ENCODE measurements at places on chromosomes 7 and 10.

DNA sequence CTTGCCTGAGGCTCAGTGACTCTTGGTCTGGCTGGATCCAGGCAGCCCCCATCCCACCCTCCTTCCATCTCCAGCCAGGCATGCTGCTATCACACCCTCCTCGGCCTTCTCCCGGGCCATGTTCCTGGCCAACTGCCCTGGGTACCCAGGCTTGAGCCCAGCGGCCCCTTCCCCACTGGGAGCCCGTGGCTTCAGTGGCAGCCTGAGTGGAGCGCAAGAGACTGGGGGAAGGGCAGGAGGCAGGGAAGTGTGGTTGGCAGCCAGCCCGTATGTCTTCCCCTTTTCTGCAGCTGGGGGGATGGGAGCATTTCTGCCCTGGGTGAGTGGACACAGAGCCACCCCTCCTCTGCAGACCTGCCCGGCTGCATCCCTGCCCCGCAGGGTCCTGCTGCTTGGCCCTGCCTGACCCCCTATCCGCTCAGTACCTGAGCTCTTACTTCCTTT is 148.5 kb downstream of the ARHGAP22 start:
- DNase-seq = no peak

- DNase-seq = no peak
Measured at GRCh38 chr7:28725911-28726310, 232.2 kb downstream of the TRIL start.

DNA sequence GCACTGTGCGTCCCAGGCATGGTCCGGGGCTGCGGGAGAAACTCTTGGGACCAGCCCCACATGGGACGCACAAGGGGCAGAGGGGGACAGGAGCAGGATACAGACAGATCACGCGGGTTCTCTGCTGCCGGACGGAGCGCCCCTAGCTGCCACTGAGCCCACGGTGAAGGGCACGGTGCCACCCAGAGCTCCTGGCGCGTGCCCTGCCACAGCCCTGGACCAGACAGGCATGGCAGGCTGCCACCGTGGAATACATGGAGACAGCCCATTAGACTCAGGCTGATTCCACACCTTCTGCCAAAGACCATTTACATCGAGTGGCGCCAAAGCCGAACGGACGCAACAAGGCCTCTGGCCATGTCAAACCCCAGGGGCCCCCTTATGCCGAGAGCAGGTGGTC is 90.4 kb downstream of the MAD1L1 start:
- DNase-seq = no peak

GRCh38 chr10:73802276-73802991 is 9.0 kb downstream of the NDST2 start:
- DNase-seq = no peak

- no peak for DNase-seq
Measured at GRCh38 chr10:46541735-46542566, 14.5 kb downstream of the GPRIN2 start.

DNA sequence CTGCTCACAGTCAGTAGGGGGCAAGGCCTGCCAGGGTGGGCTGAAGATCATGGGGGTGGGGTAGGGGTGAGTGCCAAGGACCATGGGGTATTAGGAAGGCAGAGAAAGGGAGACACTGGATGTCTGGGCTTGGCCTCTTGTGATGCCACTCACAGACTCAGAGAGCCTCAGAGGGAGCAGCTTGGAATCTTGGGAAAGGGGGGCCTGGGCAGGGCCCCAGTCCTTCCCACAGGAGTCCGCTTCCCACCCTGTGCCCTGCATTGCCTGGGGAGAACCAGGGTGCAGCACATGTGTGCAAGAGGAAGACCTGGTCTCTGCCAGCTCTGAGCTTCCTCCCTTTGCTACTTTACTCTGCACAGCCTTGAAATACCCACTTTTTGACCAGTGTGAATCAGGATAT is 4.3 kb downstream of the ADCY1 start:
- DNase-seq = no peak

- no peak for DNase-seq
Measured at GRCh38 chr10:130024779-130025325, 60.8 kb upstream of the EBF3 start.

All from stimulated activated CD8-positive, alpha-beta memory T cell treated with anti-CD3 and anti-CD28 coated beads, Interleukin-2, amount 100 ng/mL, for 48 hours (primary cell).